ENCODE measurements at places on chromosomes 2 and 18. TPM values are rescaled to one million over a fixed set of nuclear protein-coding genes. Genes with fewer than 3 reads are reported as not detected.

Gene NAT8
- not detected for total RNA-seq

Gene UGT1A10
- total RNA-seq = not detected

Gene CIB4
- not detected for total RNA-seq

Gene GPAT2
- total RNA-seq = 21.7 TPM

Gene SERPINB13
- not detected for total RNA-seq

Gene ASNSD1
- 57.3 TPM for total RNA-seq

Gene CFC1
- not detected for total RNA-seq

Gene TNFAIP6
- 23.5 TPM for total RNA-seq

Gene RAMP1
- total RNA-seq = not detected

Gene FRZB
- total RNA-seq = under 0.01 TPM

Gene RAB6C
- total RNA-seq = not detected

Gene DLX2
- total RNA-seq = 0.20 TPM

Gene CHRND
- not detected for total RNA-seq

Gene NEB
- total RNA-seq = 0.20 TPM

Gene SPIRE1
- 18.7 TPM for total RNA-seq

Gene ZNF521
- 41.1 TPM for total RNA-seq

Gene HJURP
- total RNA-seq = 15.1 TPM

Gene CYP1B1
- 145 TPM for total RNA-seq

Gene ALK
- total RNA-seq = not detected

Gene CROCC2
- total RNA-seq = 0.20 TPM

Gene DNAJC27
- 2.3 TPM for total RNA-seq

Gene IL1R2
- 0.39 TPM for total RNA-seq

Gene UGT1A3
- total RNA-seq = not detected

All from subcutaneous preadipocyte (primary cell).